ENCODE measurements at places on chromosomes 1 and 21. TPM values are rescaled to one million over a fixed set of nuclear protein-coding genes. Genes with fewer than 3 reads are reported as not detected.

Gene GSTM5
- 0.29 TPM for total RNA-seq

Gene CADM3
- total RNA-seq, result 2.9 TPM

Gene TFF1
- total RNA-seq, result 0.53 TPM

Gene LENEP
- 1.3 TPM for total RNA-seq

Gene RAB25
- total RNA-seq, result 52.6 TPM

Gene MPC2
- 20.5 TPM for total RNA-seq

Gene POGZ
- total RNA-seq, result 179 TPM

Gene ANKRD45
- total RNA-seq, result 0.60 TPM

Gene KIAA1614
- total RNA-seq, result 7.3 TPM

Gene CFAP141
- not detected for total RNA-seq

GRCh38 chr1:36306210-36306901 is at the start of gene SH3D21:
Gene SH3D21, plus strand, starts transcription at chr1:36306368. Its CDS starts 53 bp downstream, at chr1:36306421.
- H3K36me3 ChIP-seq, result peaks cover 28% of the 10 kb centered on the region
- peak; percentile 56 for DNase-seq
- H3K27me3 ChIP-seq, result no peaks in the 10 kb centered on the region
- H3K4me3 ChIP-seq, result peak within 1 kb of the TSS; percentile 99
- H3K27ac ChIP-seq, result peak within 1 kb of the TSS; percentile 95

GRCh38 chr1:150987924-150988323 is 5.8 kb downstream of the ANXA9 start:
- DNase-seq, result no peak
- no peaks in the 10 kb centered on the region for H3K36me3 ChIP-seq
- no peaks in the 10 kb centered on the region for H3K27me3 ChIP-seq
- H3K4me1 ChIP-seq, result no peaks in the 10 kb centered on the region
- no peak overlapping the region for H3K27ac ChIP-seq
- H3K4me3 ChIP-seq, result no peak overlapping the region

DNA sequence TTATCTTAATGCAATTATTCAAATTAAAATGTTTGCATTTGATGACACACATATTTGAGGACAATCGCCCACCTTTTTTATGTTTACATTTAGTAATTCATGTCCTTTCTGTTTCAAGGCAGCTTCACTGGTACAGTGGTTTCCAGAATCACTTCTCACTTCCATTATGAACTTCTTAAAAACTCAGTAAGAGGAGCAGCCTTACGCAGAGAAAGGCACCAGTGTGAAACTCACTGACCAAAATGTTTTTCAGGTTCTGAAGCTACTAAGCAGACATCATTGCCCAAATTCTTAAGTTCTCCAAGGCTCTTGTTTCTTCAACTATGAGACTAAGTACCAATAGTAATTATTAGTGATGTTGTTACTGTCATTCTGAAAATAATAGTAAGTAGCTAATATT is 353.1 kb upstream of the CXADR start:
- H3K27ac ChIP-seq, result no peak overlapping the region
- H3K4me3 ChIP-seq, result no peak overlapping the region
- peaks cover 3% of the 10 kb centered on the region for H3K36me3 ChIP-seq
- H3K4me1 ChIP-seq, result peaks cover 9% of the 10 kb centered on the region
- no peak for DNase-seq
- H3K27me3 ChIP-seq, result no peaks in the 10 kb centered on the region

DNA sequence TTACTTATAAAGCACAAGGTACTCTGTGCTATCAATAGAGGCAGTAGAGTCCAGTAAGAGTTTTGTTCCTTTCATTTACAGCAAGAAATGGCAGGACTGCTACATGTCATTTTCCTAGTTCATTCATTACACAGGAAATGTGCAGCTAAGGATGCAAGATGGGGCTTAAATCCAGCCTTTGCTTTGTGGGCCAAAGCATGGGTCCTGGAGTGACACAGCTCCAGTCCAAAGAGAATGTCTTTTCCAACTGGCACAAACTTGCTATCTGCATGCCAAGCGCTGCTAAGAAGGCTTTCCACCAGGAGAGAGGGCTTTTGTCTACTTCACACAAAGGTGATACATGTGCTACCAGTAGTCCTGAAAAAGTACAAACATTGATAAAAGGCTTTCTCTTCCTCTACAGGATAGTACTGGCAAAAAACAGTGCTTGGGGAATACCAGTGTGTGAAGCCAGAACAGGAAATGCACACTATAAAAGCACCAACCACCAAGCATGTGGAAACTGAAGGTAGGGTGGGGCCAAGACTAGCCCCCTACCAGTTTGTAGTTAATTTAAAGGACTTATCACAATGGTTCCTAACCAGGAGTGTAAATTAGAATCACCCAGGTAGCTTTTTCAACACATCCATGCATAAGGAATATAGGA is 68.7 kb downstream of the ARID4B start:
- H3K27me3 ChIP-seq, result no peaks in the 10 kb centered on the region
- no peaks in the 10 kb centered on the region for H3K36me3 ChIP-seq
- H3K4me3 ChIP-seq, result no peak overlapping the region
- no peak overlapping the region for H3K27ac ChIP-seq
- peaks cover 7% of the 10 kb centered on the region for H3K4me1 ChIP-seq
- DNase-seq, result no peak

DNA sequence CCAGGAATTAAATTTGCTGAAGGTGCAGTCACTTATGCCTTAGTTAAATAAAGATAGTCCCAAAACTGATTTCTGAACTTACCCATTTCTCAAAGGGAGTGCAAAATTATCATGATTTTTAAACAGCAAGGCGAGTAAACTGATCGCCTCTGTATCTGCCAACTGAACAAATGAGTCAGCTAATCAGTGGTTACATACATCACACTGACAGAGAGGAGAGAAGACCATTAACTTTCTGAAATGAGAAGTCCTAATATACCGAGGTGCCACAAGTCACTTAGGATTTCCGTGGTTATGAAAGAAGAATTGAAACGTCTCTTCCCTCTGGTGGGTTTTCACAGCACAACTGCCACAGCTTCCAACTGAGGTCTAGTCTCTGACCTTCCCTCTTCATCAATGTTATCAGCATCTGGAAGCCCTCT is 400.7 kb downstream of the SMYD3 start:
- no peaks in the 10 kb centered on the region for H3K27me3 ChIP-seq
- DNase-seq, result no peak
- no peaks in the 10 kb centered on the region for H3K36me3 ChIP-seq
- H3K4me3 ChIP-seq, result no peak overlapping the region

DNA sequence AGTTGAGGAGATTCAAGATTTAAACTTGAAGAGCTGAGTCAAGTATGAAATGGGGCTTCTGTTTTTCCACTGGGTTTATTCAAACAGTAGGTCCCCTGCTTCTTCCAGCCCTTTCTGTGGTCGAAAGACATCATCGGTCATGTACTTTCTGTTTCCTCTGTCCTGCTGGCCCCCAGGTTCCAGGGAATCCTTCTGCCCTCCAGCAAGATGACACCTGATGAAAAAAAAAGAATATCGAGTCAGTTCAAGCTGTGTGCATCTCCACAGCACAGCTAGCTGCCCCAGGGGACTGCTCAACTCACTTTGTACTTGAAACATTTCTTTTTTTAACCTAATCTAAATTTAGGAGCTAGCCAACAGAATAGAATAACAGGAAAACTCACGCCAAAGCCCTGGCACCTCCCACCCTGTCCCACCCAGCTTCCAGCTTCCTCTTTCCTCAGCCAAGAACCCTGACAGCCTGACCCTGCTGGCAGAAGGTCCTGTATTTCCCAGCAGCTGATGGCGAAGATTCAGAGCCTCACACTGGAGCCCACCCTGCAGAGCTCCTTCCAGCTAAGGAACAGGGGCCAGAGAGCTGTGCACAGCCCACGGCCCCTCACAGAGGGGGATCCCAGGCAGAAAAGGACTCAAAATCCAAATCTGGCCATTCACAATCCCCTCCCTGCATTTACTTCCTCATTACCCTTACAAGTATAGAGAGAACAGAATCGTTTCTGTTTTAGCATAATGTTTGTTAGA is 176.5 kb downstream of the PSMG1 start:
- H3K27ac ChIP-seq, result no peak overlapping the region
- H3K36me3 ChIP-seq, result no peaks in the 10 kb centered on the region
- DNase-seq, result no peak
- no peaks in the 10 kb centered on the region for H3K27me3 ChIP-seq
- peaks cover 26% of the 10 kb centered on the region for H3K4me1 ChIP-seq

DNA sequence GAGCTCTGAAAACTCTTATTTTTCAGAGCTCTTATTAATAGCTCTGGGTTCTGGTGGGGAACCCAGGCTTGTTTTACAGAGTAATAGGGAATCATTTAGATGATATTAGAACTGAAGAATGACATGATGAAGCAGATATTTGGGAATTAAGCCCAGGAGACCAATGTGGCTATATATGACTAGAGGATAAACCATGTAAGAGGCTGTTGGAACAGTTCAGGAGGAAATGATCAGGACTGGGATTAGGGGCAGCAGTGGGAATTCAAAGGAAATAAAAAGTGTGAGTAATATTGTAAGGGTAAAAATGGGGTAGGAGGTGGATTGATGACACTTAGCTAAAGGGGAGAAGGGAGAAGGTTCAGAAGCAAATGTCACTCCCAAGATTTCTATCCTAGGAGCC is 58.6 kb downstream of the GIPC2 start:
- H3K36me3 ChIP-seq, result no peaks in the 10 kb centered on the region
- no peak for DNase-seq
- H3K4me1 ChIP-seq, result peaks cover 2% of the 10 kb centered on the region
- no peak overlapping the region for H3K27ac ChIP-seq
- no peak overlapping the region for H3K4me3 ChIP-seq
- H3K27me3 ChIP-seq, result no peaks in the 10 kb centered on the region

DNA sequence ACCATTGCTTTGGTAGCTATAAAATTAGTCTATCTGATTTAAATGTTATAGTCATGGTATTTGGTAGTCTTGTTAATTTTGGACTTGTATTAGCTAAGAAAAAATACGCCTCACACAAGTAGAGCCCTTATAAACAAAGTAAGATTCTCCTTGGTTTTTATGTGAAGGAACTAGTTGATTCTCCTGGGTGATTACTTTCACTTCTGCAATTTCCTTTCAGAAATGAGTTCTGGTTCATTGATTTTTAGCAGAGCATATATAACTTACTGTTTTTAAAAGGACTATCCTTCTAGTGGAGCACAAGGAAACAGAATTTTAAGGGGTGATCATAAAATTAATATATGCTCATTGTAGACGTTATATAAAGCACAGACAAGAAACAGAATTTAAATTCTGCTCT is 120.1 kb downstream of the BACH1 start:
- peaks cover 11% of the 10 kb centered on the region for H3K4me1 ChIP-seq
- peaks cover 7% of the 10 kb centered on the region for H3K36me3 ChIP-seq
- no peak for DNase-seq
- H3K27ac ChIP-seq, result no peak overlapping the region

GRCh38 chr1:34405266-34405959 is 228.7 kb downstream of the C1orf94 start:
- H3K4me1 ChIP-seq, result peaks cover 9% of the 10 kb centered on the region
- DNase-seq, result no peak
- peaks cover 4% of the 10 kb centered on the region for H3K27me3 ChIP-seq
- no peak overlapping the region for H3K27ac ChIP-seq
- H3K36me3 ChIP-seq, result no peaks in the 10 kb centered on the region
- H3K4me3 ChIP-seq, result no peak overlapping the region

DNA sequence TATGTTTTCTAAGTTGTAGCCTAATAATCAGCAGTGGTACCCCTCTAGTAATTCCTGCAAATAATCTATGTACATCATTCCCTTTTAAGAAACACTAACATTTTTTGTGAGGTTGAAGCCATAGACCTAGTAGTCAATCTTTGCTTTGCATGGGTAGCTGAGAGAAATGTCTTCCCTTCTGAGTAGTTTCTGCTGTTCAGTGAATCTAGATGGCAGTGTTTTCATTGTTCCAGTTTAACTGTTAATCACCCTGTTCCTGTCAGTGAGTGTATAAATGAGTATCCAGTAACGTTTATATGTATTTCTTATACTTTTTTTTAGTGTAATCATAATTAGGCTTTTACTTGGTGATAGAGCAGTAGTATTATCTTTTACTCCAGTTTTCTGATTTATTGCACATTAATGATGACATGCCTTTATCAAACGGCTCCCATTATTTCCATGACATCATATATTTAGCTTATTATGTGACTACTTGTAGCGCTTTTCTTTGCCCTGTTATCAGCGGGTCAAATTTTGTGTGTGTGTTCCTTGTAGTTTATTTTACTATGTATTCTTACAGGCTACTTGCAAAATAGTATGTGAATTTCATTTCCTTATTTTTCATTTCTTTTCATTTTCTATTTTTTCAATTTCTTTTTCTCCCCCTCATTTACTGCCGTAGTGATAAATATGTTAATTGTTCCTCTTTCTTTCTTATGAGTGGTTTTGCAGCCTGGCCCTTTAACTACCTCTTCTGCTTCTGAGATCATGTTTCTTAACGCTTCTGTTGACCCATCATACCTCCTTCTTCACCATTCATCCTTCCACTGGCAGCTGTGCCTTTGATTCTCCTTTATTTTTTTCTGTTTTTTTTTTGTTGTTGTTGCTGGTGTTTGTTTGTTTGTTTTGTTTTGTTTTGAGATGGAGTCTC is 18.8 kb downstream of the CEP350 start:
- DNase-seq, result no peak
- peak overlapping the region; percentile 71 for H3K27ac ChIP-seq
- peaks cover 10% of the 10 kb centered on the region for H3K36me3 ChIP-seq
- peaks cover 24% of the 10 kb centered on the region for H3K4me1 ChIP-seq
- no peak overlapping the region for H3K4me3 ChIP-seq

- no peak for DNase-seq
- peaks cover 28% of the 10 kb centered on the region for H3K27me3 ChIP-seq
- H3K27ac ChIP-seq, result no peak overlapping the region
- H3K4me3 ChIP-seq, result no peak overlapping the region
- H3K36me3 ChIP-seq, result no peaks in the 10 kb centered on the region
These were observed 69.5 kb downstream of the LHX8 start for GRCh38 chr1:75203415-75204277.

GRCh38 chr1:63087966-63088365 is 234.4 kb upstream of the FOXD3 start:
- H3K27me3 ChIP-seq, result peaks cover 49% of the 10 kb centered on the region
- H3K36me3 ChIP-seq, result no peaks in the 10 kb centered on the region
- H3K4me1 ChIP-seq, result no peaks in the 10 kb centered on the region
- H3K27ac ChIP-seq, result no peak overlapping the region
- DNase-seq, result no peak

DNA sequence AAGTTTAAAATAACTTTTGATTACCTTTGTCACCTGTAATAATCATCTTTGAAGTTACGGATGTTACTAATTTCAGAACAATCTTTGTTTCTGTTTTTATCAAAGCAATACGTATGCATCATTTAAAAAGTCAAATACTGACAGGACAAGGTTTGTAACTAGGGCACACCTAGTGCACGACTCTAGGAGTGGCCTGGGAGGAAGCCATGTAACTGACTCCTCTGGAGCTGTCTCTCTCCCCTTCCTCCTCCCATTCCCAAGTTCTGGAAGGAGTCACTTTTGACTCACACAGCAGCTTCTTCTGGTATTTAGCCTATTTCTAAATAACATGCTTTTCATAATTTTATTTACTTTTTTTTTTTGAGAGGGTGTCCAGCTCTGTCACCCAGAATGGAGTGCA is 11.8 kb upstream of the RAP1GAP start:
- H3K27me3 ChIP-seq, result no peaks in the 10 kb centered on the region
- peaks cover 45% of the 10 kb centered on the region for H3K4me1 ChIP-seq
- DNase-seq, result no peak
- H3K36me3 ChIP-seq, result peaks cover 52% of the 10 kb centered on the region

- H3K27ac ChIP-seq, result no peak overlapping the region
- H3K4me1 ChIP-seq, result peaks cover 4% of the 10 kb centered on the region
- H3K4me3 ChIP-seq, result no peak overlapping the region
- DNase-seq, result no peak
- no peaks in the 10 kb centered on the region for H3K27me3 ChIP-seq
These were observed 159.1 kb downstream of the CHRM3 start for GRCh38 chr1:239545466-239545865.

- peaks cover 11% of the 10 kb centered on the region for H3K4me1 ChIP-seq
- H3K4me3 ChIP-seq, result no peak overlapping the region
- DNase-seq, result no peak
- peak overlapping the region; percentile 71 for H3K27ac ChIP-seq
- no peaks in the 10 kb centered on the region for H3K27me3 ChIP-seq
- no peaks in the 10 kb centered on the region for H3K36me3 ChIP-seq
These were observed 2.0 kb upstream of the TTC24 start for GRCh38 chr1:156577550-156577949.
